ENCODE measurements at places on chromosomes 16 and 17. TPM values are rescaled to one million over a fixed set of nuclear protein-coding genes. Genes with fewer than 3 reads are reported as not detected.

The KRTAP4-6 gene
- total RNA-seq, result not detected

DNA sequence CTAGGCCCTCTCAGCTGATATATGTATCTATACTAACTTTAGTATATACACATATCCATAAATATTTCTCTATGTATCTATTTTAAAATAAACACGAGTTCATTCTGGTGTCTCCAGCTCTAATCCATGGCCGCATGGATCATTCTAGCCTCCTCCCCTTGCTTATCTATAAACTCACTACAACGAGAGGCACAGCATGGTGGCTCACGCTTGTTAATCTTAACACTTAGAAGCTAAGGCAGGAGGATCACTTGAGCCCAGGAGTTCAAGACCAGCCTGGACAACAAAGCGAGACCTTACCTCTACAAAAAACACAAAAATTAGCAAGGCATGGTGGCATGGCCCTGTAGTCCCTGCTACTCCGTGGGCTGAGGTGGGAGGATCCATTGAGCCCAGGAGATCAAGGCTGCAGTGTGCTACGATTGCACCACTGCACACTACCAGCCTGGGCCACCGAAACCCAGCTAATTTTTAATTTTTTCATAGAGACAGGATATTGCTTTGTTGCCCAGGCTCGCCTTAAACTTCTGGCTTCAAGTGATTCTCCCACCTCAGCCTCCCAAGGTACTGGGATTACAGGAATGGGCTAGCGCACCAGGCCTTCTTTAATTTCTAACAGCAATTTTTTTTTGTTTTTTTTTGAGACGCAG, 3.9 kb upstream of the ZNF207 start:
- DNase-seq, result no peak

DNA sequence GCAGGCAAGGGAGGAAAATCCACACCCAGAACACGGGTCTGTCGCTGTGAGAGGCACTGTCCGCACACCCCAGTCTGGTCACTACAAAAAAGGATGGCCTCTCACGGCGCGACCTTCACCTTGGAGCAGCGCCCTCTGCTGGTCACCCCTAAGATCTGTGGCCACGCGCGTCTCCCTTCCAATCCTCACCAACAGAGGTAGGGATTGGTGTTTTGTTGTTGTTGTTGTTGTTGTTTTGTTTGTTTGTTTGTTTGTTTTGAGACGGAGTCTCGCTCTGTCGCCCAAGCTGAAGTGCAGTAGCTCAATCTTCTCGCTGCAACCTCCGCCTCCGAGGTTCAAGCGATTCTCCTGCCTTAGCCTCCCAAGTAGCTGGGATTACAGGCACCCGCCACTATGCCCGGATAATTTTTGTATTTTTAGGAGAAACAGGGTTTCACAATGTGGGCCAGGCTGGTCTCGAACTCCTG, 15.0 kb upstream of the C17orf58 start:
- DNase-seq, result no peak

- no peak for DNase-seq
Measured at GRCh38 chr17:64686705-64687104, 24.6 kb upstream of the SMURF2 start.

The SYNRG gene
- 9.0 TPM for total RNA-seq

GRCh38 chr17:49486012-49486641, 9.0 kb upstream of the NGFR start:
- DNase-seq, result no peak

- DNase-seq, result peak; percentile 23
Measured at GRCh38 chr17:21066394-21066793, 23.6 kb upstream of the USP22 start.

All from A172 (cell line).